ENCODE measurements at places on chromosomes 3 and 15.

DNA sequence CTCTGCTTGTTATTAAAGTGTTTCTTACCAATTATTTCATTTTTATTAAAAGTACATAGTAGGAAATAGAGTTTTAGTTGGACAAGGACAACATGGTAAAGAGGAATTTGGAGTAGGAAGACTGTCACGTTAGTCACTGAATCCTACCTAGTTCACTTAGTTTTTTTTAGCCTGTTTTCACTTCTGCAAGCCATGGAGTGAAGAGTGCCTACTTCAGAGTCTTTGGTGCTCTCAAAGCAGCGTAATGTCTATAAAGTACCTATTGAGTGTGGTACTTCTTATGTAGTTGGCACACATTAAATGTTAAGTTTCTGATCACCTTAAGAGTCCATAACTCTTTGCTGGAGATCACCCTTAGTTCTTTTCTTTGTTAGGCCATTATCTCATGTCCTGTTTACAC lies 78.7 kb downstream of the LPP start:
- DNase-seq: no peak

DNA sequence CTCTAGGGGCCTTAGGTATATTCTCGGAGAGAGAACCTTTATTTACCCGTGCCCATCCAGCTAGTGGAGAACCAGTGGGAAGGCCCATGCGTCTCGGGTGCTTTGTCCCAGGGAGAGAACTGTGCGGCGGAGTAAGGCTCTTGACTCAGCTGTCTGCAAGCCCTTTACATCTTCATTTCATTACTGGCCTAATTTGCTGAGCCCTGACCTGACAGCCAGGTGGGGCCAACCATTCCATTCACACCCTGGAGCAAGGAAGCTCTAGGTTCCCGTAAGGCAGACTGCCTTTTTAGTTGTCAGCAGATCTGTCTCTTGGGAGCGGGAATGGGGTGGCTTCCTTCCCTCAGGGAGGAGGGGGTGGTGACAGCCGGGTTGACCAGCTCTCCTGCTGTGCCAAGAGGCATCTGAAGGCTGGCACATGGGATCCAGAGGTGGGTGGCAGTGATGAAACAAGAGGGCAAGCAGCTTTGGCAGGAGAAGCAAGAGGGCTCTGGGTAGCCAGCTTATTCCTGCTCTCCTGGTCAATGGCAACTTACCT lies 36.4 kb downstream of the SV2B start:
- no peak for DNase-seq

GRCh38 chr3:191523148-191523547 lies 62.2 kb downstream of the PYDC2 start:
- no peak for DNase-seq

DNA sequence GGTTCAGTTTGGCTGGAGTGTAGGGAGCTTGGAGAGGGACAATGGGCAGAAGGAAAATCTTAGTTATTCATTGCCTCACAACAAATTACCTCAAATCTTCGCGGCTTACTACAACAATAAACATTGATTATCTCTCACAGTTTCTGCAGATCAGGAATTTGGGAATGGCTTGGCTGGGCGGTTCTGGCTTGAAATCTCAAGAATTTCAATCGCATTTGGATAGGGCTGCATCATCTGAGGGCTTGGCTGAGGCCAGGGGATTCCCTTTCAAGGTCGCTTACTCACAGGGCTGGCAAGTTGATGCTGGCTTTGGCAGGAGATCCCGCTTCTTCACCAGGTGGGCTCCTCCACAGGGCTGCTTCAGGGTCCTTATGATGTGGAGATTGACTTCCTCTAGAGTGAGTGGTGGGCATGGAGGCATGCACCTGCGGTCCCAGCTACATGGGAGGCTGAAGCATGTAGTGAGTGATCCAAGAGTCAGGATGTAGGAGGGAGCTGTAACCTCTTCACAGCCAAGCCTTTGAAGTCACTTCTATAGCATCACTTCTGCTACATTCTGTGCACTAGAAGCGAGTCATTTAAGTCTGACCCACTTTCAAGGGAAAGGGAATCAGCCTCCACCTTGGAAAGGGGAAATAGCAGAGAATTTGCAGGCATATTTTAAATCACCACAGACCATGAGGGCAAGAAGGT lies 63.1 kb downstream of the CDC25A start:
- no peak for DNase-seq

- no peak for DNase-seq
Observed at GRCh38 chr3:71035886-71036285, 547.6 kb downstream of the FOXP1 start.

- DNase-seq: no peak
Observed at GRCh38 chr3:151467069-151467468, 6.2 kb upstream of the IGSF10 start.

- DNase-seq: no peak
Observed at GRCh38 chr15:40092979-40093869, 15.5 kb downstream of the BMF start.

DNA sequence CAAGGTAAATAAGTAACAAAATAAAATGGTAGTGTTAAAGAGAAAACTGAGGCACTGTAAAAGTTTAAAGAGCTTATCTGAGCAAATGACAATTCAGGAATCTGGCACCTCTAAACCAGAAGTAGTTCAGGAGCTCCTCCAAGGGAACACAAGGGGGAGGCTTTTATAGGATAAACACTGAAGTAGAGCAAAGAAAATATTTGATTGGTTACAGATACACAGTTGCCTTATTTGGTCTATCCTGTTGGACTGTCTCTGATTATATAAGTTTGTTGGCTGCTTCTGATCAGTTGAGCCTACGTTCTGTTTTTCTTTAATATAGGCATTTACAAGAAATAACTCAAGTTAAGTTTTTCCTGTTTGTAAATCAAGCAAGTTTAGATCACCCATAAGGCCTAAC lies 146.9 kb downstream of the ERC2 start:
- no peak for DNase-seq

GRCh38 chr3:85387913-85388505 lies 429.2 kb downstream of the CADM2 start:
- no peak for DNase-seq

GRCh38 chr15:93027413-93027812 lies 61.6 kb downstream of the RGMA start:
- peak; percentile 65 for DNase-seq

- no peak for DNase-seq
Observed at GRCh38 chr3:2822611-2823010, 287.6 kb downstream of the IL5RA start.

DNA sequence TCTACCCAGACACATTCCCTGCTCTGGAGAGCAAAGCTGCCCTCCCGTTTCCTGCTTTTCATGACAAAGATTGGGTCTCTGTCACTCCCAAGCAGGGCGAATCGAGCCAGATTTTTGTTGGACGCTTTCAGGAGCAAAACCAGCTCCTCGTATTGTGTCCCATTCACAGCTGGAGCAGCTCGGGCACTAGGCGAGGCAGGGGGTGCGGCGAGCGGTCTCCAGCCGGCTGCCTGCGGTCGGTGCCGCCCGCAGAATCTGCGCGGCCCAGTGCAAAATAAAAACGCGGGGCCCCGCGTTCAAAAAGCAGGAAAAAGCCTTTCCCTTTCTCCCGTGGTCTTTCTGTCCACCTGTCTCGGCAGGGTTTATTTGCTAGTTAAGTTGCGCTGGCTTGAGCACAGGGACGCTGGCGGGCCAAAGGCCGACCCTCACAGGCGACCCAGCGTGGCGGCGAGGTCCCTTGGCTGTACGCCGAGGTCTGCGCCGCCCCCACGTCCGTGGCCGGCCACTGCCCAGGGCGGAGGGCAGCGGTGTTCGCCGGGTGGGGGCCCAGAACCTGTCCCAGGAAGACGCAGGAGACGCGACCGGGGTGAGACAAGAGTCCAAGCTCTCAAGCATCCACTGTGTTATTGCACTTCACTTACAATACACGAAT lies 71.2 kb downstream of the CYP19A1 start:
- DNase-seq: no peak

- DNase-seq: peak; percentile 22
Observed at GRCh38 chr3:138397983-138398382, 36.4 kb upstream of the ESYT3 start.

DNA sequence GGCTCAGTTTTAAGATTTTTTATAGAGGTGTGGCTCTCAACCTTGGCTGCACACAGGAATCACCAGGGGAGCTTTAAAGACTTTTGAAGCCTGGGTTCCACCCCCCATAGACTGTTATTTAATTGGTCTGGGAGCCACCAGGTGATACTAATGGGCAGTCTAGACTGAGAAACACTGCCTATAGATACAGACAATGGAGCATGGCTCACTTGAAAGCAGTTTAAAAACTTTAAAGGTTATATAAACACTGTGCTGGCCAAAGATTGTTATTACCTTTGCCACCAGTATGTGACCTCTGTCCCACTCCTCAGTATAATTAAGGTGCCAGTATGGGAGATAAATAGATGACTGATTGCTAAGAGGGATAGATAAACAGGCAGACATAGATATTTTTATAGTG lies 3.8 kb downstream of the GOLIM4 start:
- no peak for DNase-seq

GRCh38 chr15:67134871-67135492 lies 69.6 kb downstream of the SMAD3 start:
- DNase-seq: peak; percentile 62

DNA sequence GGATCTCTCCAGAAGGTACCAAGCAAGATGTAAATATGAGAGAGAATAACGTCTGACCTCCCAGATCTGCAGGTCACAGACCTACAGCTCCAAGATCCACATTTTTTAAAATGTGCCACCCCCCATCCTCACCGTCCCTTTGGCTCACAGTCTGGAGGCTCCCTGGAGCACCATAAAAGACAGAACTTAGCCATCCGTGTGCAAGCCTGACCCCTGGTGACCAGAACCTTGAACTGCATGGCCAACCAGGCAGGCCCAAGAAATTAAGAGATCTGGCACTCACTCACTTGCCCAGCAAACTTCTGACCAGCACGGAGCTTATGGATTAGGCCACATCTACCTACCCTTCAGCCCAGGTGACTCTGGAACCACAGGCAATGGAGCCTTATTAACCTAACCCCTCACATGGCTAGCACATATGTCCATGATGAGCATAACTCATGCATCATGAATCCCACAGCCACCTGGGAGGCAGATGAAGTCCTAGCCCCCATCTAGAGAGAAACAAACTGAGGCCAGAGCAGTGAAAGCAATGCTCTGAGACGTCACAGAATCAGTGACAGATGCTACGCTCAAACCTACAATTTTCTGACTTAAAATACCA lies 275.3 kb downstream of the UACA start:
- no peak for DNase-seq

DNA sequence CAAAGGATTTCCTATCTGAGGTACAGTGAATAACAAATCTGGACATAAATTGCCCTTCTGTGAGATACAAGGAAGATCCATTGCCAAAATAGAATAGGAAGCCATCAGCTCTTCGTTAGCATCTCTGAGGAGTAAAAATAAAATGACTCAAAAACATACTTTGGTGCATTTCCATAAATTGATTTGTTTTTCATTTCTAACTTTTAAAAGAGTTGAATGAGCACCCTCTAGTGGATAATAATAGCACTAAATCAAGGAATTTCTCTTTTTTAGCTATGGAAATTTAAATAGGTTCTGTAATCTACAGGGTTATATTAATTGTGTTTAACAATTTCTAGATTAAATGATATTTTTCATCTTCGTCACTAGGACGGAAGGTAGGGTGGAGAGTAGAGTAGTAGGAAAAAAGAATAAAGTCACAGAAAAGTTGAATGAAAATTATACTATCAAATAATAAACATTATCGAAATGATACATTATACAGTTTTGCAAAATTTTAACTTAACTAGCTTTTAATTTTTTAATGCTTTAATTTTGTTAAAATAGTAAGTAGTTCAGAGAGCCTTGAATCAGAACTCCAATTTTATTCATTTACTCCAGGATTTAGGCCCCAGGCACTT lies 6.4 kb downstream of the NSUN3 start:
- no peak for DNase-seq

- no peak for DNase-seq
Observed at GRCh38 chr3:11126653-11127052, 27.6 kb upstream of the HRH1 start.

DNA sequence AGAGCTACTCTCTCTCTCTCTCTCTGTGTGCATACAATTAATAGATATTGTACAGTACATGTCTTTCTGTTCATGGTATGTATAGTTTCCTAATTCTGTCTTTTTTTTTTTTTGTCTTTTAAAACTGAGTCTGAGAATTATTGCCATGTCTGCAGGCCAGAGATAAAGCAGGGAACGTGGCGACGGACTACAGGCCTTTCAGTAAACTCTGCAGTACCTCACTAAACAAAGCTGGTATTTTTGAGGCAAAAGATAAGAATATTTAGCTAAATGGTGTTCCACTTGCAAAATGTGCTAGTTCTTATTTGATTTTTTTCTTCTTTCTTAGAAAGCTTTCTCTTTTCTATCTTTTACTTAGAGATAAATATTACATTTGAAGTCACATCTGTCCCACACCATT lies 44.0 kb upstream of the EHHADH start:
- DNase-seq: no peak

DNA sequence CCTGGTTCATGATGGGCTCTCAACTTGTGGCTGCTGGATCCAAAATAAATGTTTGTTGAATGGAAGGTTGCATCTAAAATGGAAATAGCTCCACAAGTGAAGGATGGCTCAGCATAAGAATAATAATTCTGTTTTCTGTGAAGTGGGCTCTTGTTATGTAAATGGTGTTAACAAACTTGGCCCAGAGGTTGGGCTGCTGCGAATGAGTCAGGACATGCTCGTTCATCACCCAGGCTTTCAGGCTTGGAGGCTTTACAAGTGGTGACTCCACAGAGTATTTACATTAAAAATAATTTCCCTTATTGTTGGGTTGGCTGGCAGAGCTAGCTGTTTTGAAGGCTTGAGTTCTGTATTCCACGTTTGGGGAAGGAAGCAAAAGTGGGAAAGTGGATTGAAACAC lies 60.5 kb downstream of the ITGB5 start:
- DNase-seq: peak; percentile 84

DNA sequence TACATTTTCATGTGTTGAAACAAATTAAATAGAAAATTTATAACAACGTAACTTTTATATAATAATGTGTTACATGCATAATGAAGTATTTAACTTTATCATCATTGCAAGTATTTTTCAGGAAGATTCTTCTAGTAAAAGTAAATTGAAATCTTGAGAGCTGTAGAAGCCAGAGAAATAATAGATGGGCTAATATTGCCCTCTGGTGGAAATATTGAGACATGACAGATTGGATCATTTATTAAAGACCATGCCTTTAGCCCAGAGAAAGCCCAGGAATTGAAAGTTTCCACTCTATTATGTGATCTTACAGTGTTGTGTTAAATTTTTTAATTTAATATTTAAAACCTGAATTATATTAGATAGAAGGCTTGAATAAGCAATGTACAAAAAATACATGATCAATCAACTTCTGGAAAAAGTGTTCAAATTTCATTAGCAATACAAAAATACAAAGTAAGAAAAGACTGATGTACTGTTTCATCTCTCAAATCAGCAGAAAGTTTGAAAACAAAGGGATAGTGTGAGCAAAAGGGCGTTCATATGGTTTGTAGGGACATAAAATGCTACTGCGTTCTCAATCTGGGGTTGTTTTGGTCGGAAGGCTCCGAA lies 52.7 kb upstream of the SPTSSB start:
- no peak for DNase-seq

DNA sequence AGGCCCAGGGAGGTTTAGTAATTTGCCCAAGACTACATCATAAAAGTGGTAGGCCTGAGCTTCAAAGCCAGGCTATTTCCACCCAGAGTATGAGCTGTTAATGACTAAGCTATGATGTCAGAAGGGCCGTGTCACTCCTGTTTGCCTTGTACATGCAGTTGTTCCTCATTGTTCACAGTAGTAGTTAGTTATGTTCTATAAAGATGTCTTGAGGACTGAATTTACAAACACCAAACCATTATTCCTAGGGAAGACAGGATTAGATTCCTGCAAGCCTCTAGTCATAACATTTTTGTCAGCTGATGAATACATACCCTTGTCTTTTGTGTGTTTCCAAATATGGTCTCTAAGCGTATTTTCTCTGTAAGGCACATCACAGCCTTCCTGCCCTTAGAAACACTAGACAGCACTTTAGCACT lies 20.9 kb upstream of the LARS2 start:
- no peak for DNase-seq

Data from ascending aorta (tissue), 2 donors.